Choroid plexus epithelial cell (primary cell): ENCODE measurements at places on chromosomes 7 and 10.
A peak's percentile ranks its signal among the peaks of the same experiment; 100 is the strongest.

- no peak for DNase-seq
These were observed 85.3 kb downstream of the NOC3L start for GRCh38 chr10:94277450-94277849.

GRCh38 chr10:11986593-11987216, 55.9 kb downstream of the UPF2 start:
- DNase-seq = peak; percentile 93

GRCh38 chr7:137146012-137146455, 197.5 kb downstream of the PTN start:
- DNase-seq = peak; percentile 72

DNA sequence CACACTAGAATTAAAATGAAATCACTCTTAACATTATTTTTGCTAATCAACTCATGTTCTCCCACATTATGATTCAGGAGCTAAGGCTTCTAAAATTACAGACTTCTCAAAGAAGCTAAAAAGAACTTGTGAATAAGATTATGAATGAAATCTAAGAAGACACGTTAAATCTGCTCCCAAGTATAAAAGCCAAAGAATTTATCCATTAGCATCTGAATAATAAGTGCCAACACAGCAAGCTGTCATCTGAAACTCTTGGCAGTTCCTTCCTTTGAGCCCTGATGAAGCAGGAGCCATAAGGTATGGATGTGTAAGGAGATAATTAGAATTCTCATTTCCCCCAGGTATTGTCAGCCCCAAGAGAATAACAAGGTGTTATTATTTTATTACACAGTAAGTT, 50.3 kb downstream of the TPK1 start:
- no peak for DNase-seq

DNA sequence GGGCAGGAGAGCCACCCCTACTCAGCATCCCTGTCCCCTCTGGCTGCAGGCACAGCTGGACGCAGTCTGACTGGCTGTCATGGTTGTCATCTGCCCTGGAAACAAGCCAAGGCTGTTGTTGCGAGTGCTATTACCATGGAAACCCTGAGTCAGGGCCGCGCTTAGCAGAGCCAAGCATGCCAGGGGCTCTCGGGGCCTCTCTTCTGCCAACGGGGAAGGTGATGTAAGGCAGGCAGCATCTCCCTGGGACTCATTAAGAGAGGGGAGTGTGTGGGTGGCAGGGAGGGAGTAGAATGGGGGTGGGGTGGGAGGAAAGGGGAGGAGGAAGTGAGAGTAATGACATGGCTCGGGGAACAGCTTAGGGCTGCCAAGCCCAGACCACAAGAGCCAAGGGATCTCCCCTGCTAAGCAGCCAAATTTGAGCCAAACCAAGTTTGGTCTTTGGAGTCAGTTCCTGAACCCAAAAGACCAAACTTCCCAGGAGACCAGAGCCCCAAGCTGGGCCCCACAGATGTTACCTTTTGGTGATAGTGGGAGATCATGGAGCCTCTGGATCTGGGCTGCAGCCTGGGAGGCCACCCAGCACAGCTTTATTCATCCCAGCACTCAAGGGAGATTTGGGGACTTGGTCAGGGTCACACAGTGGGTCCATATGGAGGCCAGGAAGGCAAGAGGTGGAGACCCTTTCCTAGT, 67.6 kb downstream of the TMEM130 start:
- DNase-seq = no peak

DNA sequence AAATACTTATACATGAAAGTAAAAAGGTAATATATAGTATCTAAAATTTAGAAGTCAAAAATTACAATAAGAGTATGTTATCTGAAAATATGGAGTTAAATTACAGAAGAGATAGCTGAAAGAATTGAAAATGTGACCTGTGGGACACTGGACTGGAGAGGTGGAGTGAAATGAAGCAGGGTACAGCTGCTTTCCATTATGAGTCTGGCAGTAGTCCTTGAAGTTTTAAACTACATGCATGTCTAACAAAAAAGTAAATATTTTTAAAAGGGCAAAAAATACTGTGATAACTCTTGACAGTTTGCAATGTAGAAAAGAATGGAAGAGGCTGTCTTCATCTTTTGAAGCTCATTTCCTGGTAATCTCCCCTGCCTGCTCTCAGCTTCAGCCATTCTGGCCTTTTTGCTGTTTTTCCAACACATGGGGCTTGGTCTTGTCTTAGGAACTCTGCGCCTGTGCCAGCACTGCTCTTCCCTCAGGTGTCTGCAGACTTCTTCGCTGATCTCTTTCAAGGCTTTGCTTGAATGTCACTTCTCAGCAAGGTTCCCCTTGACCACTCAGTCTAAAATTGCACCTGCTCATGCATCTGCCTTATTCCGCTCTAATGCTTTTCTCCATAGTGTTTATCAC, 36.9 kb downstream of the PTPRZ1 start:
- DNase-seq = no peak
